Parietal lobe (tissue), 2 donors: ENCODE measurements at places on chromosomes 3 and 15. TPM values are rescaled to one million over a fixed set of nuclear protein-coding genes. Genes with fewer than 3 reads are reported as not detected.

The ZNF860 gene
- total RNA-seq, result 5.3 TPM

The LTF gene
- total RNA-seq, result 0.63 TPM

The GOLGA6L2 gene
- total RNA-seq, result not detected

The METTL6 gene
- 88.6 TPM for total RNA-seq
